NCI-H1417 treated with DMSO at 0.1 percent for 48 hours (cell line): ENCODE measurements at places on chromosomes 3 and 15.
A peak's percentile ranks its signal among the peaks of the same experiment; 100 is the strongest.

DNA sequence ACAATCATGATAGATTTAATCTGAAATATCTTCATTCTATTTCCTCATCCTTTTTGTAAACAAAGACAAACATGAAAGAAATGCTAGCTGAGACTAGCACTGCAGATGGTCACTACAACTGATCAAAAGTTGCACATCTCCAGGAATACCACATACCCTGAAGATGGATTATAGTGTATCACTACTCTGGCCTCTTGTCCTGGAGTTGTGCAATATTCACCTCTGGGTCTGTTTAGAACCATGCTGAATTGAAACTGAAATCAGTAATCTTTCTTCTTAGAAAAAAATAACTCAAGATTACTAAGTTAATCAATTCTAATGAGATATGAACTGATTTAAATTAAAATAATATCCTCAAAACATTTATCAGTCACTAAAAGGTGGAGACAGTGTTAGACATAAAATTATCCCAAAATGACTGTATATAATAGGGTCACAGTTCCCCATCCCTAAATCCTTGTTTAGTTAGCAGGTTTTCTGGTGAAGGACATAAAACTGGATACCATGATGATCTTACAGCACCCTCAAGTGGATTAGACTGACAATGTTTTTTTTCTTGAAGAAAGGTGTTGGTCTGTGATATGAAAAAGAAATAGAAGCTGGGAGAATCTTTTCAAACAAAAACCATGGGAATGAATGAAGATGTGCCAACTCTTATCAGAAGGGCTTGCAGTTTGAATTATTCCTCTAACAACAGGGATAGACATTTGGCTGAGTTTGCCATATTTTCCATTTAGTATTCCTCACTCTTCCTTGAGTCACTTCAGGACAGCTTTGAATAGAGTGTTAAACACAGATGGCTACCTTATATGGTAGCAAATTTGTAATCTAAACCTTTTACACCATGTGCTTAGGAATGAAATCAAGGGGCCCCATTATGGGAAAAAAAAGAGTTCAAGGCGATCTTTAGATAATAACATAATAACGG lies 7.1 kb upstream of the TTC14 start:
- peak; percentile 35 for DNase-seq

DNA sequence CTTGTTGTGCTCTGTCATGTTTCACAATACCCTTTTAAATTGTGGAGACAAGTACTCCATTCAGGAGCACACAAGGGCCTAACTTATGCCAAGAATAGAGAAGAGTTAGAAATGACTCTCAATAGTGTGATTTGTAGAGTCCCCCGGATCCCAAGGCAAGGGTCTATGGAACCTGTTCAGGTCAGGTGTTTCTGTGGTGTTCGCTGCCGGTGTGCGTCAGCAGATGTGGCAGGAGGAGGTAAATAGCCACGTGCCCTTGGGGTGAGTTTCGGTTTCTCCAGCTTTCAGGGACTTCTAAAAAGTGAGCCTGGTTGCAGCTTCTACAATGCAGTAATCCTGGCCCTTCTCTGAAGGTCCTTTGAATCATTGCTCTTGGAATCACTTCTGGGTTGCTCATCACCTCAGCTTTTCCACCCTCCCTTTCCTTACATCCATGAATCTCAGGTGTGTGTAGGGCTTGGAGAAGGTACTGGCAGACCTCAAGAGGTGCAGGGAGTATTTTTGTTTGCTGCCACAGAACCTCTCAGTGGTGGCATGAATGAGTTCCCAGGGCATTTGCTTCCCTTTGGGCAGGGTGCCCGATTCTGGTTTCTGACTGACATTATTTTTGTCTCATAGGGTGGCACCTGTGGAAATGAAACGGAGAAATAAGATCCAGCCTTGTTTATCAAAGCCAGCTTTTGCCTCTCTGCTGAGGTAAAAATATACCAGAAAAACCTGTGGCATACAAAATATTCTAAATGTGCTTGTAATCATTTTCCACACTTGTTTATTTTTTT lies 7.3 kb downstream of the ST3GAL6 start:
- no peak for DNase-seq

- no peak for DNase-seq
These were observed 565.3 kb upstream of the NR2F2 start for GRCh38 chr15:95765161-95765560.

- no peak for DNase-seq
These were observed 7.8 kb downstream of the GLDN start for GRCh38 chr15:51349156-51349844.

- DNase-seq: no peak
These were observed 16.8 kb downstream of the LPP start for GRCh38 chr3:188170461-188171459.

DNA sequence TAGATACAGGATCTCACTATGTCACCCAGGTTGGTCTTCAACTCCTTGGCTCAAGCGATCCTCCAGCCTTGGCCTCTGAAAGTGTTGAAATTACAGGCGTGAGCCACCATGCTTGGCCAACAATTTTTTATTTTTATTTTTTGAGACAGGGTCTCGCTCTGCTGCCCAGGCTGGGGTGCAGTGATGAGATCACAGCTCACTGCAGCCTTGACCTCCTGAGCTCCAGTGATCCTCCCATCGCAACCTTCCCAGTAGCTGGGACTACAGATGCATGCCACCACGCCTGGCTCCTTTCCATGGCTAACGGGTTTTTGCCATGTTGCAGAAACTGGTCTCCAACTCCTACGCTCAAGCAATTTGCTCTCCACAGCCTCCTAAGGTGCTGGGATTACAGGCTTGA lies 20.2 kb upstream of the PIK3CB start:
- no peak for DNase-seq

GRCh38 chr3:52420388-52420787 lies 24.5 kb downstream of the SEMA3G start:
- DNase-seq: no peak

GRCh38 chr3:173977747-173978146 lies 580.2 kb downstream of the NLGN1 start:
- no peak for DNase-seq

- DNase-seq: no peak
These were observed 269.9 kb upstream of the GADL1 start for GRCh38 chr3:31164381-31164780.

DNA sequence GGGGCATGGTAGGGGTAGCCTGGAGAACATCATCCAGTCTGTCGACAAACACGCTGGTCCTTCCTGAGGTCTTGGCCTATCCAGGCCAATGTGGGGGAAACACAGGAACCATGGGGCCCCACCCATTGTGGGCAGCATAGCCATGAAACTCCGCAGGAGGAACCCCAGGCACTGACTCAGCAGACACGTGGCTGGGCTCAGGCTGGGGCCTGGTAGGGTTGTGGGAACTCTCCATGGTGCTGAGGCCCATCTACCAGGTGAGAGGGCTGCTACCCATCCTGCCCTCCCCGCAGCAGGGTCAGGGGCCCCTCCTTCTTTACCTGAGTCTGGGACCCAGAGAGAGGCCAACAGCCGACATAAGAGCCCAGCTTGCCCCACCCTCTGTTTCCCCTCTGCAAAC lies 22.6 kb upstream of the CACNA2D2 start:
- DNase-seq: no peak

DNA sequence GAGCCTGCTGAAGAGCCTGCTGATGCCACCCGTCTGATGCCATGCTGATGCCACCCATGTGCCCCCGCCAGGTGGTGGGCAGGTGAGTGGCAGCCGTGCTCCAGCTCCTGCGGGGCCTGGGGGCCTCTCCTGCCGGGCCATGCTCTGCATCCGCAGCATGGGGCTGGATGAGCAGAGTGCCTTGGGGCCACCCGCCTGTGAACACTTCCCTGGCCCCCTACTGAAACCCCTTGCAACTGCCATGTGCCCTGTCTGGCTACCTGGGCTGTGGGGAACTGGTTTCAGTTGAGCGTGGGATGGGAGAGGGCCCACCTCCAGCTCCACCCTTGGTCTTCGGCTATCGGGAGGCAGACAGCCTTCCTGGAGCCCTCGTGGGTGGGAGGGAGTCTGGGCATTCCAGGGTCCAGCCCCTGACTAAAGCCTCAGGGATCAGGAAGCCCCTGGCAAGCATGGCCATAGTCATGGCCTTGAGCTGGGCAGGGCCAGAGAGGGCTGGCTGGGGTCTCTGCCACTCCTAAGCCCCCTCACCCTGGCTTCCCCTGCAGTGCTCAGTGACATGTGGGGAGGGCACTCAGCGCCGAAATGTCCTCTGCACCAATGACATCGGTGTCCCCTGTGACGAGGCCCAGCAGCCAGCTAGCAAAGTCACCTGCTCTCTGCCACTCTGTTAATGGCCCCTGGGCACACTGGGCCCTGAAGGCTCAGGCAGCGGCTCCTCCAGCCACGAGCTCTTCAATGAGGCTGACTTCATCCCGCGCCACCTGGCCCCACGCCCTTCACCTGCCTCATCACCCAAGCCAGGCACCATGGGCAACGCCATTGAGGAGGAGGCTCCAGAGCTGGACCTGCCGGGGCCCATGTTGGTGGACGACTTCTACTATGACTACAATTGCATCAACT lies 92.2 kb downstream of the TBC1D2B start:
- DNase-seq: no peak

- no peak for DNase-seq
These were observed 39.4 kb downstream of the TMCO5A start for GRCh38 chr15:37973856-37974255.

GRCh38 chr15:53589520-53590057 lies 169.9 kb downstream of the WDR72 start:
- no peak for DNase-seq

- DNase-seq: no peak
These were observed 17.7 kb upstream of the OCA2 start for GRCh38 chr15:28116521-28117431.

- no peak for DNase-seq
These were observed 203.8 kb downstream of the RORA start for GRCh38 chr15:61025308-61025707.

GRCh38 chr3:195573611-195574496 lies 9.9 kb downstream of the APOD start:
- DNase-seq: no peak

GRCh38 chr15:61032600-61033286 lies 196.4 kb downstream of the RORA start:
- no peak for DNase-seq

DNA sequence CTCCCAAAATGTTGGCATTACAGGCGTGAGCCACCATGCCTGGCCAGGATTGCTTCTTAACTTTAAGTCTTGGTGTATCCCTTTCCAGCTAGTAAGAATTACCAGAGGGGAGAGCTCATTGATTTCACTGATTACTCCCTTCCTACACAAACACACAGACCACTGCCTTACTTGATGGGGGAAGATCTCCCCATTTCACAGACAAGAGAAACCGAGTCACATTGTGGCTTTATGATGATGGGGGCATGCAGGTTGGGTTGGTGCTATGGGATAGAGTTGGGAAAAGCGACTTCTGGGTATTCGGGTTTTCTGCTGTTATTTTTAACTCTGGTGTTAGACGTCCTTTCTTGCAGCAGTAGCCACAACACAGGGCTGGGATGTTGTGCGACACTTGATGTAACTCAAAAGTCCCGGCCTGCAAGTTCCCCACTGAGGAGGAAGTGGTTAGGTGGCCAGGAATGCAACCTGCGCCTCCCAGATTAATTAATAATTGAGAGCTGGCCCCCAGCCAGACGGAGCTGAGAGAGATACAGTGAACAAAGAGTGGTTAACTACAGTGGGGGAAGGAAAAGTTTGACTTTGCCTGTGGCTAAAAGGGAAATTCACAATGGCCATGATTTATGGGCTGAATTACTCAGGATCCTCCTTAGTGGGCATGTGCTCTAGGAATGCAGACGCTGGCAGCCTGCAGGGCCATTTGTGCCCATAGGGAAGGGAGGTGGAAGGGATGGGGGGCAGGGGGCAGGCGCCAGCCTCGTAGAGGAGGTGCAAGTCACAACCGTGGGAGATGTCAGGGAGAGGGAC lies 63.6 kb downstream of the SMAD6 start:
- DNase-seq: peak; percentile 46

DNA sequence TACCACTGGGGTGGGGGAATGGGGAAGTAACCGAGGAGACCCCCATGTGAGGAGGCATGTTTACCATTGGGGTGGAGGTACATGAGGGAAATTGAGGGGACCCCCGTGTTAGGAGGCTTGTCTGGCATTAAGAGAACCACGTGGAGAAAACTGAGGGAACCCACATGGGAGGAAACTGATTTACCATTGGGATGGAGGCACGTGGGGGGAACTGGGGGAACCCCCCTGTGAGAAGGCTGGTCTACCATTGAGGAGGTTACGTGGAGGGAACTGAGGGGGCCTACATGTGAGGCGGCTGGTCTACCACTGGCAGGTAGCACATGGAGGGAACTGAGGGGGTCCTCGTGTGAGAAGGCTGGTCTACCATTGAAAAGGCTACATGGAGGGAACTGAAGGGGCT lies 159.4 kb downstream of the FBLN2 start:
- DNase-seq: no peak

GRCh38 chr3:156902916-156903315 lies 76.8 kb downstream of the LEKR1 start:
- no peak for DNase-seq

GRCh38 chr15:62369454-62369853 lies 204.4 kb upstream of the C2CD4B start:
- no peak for DNase-seq

GRCh38 chr3:63333815-63334214 lies 55.7 kb downstream of the SYNPR start:
- DNase-seq: no peak

GRCh38 chr3:25229586-25229985 lies 198.5 kb upstream of the RARB start:
- peak; percentile 39 for DNase-seq

GRCh38 chr15:56524915-56525314 lies 60.0 kb upstream of the MNS1 start:
- DNase-seq: no peak

GRCh38 chr3:26064297-26064696 lies 274.4 kb downstream of the OXSM start:
- no peak for DNase-seq

- DNase-seq: no peak
These were observed 31.8 kb downstream of the EPHB3 start for GRCh38 chr3:184593220-184593927.

DNA sequence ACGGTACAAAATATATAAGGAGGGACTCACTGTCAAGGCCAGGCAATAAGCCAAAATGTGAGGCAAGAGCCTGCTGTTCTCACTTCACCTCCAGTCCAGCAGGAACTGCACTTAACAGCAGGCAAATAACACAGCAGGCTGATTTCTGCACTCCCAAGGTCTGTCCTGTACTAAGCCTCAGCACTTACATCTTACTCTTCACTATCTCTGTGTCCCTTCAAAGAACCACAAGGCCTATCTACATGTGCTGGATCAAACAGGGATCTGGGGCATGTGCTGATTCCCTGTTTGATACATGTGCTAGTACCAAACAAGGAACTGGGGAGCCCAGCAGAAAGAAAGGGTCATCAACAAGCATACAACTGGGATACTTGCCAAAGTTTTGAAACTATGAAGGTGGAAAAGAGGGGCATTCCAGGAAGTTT lies 22.2 kb downstream of the UACA start:
- DNase-seq: no peak

DNA sequence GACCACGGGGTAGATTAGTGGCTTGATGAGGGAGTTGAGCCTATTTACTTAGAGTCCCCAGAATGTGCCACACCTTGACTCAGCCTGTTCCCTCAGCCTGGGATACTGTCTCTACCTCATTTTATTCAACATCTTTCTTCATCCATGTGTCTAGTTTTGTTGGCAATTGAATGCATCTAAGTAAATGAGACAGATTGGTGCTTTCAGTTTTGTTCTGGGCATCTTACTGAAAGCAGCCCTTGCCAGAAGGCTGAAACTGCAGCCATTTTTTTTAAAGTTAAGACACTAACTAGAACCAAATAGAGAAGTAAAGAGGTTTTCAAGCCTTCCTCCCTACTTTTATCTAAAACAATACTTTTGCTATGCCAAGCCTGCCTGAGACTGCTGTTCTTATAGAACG lies 246.8 kb downstream of the SLCO3A1 start:
- DNase-seq: no peak

GRCh38 chr3:193593668-193594030 lies 641 bp downstream of the OPA1 start:
- no peak for DNase-seq

- DNase-seq: no peak
These were observed 162.8 kb upstream of the TOPAZ1 start for GRCh38 chr3:44078863-44079262.
